Omental fat pad (tissue), 4 donors: ENCODE measurements at places on chromosomes 3 and 15. TPM values are rescaled to one million over a fixed set of nuclear protein-coding genes. Genes with fewer than 3 reads are reported as not detected.

GRCh38 chr3:126448893-126449180 is 26.9 kb downstream of the ZXDC start:
- no peak for DNase-seq

DNA sequence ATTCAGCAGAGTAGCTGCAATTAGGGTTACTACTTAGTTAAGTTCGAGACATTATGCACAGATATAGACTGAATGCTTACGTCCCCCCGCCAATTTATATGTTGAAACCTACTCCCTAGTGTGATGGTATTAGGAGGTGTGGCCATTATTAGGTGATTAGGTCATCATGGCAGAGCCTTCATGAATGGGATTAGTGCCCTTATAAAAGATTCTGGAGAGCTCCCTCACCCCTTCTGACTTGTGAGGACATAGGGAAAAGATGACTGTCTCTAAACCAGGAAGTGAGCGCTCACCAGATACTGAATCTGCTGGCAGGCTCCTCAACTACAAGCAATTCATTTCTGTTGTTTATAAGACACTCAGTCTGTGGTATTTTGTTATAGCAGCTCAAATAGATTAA is 25.6 kb upstream of the TEX9 start:
- DNase-seq, result no peak

DNA sequence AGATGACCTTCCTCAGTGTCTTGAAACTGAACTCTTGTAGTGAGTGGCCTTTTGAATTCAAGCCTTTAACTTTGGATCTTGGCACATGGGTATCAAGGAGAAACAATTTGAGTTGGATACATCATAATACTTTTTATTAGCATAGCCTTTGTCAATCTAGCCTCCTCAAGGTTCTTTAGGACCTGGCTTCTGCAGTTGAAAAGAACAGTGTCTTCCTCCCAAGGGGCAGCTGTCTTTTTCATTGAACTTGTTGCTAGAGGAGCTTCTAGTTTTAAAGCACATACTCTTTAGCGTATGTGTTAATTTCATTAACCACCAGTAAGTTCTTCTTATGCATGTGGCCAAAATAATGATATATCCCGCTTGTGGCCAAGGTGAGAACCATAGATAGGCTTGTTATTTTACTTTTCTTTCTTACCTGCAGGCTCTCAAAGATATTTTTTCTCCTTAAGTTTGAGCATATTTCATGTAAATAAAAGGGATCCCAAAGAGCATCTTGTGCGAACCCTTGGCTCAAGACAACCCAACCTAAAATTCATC is 83.2 kb downstream of the GHSR start:
- DNase-seq, result no peak

- no peak for DNase-seq
Observed at GRCh38 chr3:111822804-111823203, 36.3 kb upstream of the PHLDB2 start.

- DNase-seq, result no peak
Observed at GRCh38 chr3:25903371-25904129, 113.7 kb downstream of the OXSM start.

DNA sequence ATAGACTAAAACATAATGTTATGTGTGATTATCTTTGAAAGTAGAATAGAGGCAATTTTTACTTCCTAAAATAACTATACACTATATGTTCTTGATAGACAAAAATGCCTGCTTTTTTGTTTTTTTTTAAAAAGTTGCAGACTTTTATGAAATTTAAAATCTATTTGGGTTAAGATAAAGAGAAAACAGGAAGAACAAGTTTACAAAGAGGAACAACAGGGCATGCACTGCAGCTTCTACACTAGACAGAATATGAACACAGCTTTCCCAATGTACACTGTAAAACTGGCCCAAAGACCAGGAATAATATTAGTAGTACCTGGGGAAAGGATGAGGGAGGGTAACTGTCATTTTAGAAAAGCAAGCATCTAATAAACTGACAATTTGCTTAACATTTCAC is 53.7 kb downstream of the NR1I2 start:
- no peak for DNase-seq

- DNase-seq, result no peak
Observed at GRCh38 chr15:50321680-50322210, 33.3 kb downstream of the GABPB1 start.

- DNase-seq, result no peak
Observed at GRCh38 chr3:53716998-53717397, 129.2 kb downstream of the CHDH start.

DNA sequence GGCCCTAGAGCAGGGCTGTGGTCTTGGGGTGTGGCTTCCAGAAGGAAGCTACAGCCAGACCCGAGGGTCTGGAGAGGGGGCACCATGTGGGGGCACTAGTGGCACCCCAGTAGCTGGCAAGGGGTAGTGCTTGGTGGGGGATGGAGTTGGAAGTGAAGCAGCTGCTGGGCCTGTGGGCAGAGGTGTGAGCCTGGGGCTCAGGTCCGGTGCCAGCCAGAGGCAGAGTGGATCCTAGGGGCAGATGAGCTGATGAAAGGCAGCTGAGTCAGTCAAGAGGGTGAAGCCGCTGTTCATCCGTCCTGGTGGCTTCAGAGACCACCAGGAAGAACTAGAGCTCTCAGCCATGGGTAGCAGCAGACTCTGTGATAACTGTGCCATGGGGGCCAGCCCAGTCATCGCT is 172.6 kb downstream of the TBC1D2B start:
- no peak for DNase-seq

DNA sequence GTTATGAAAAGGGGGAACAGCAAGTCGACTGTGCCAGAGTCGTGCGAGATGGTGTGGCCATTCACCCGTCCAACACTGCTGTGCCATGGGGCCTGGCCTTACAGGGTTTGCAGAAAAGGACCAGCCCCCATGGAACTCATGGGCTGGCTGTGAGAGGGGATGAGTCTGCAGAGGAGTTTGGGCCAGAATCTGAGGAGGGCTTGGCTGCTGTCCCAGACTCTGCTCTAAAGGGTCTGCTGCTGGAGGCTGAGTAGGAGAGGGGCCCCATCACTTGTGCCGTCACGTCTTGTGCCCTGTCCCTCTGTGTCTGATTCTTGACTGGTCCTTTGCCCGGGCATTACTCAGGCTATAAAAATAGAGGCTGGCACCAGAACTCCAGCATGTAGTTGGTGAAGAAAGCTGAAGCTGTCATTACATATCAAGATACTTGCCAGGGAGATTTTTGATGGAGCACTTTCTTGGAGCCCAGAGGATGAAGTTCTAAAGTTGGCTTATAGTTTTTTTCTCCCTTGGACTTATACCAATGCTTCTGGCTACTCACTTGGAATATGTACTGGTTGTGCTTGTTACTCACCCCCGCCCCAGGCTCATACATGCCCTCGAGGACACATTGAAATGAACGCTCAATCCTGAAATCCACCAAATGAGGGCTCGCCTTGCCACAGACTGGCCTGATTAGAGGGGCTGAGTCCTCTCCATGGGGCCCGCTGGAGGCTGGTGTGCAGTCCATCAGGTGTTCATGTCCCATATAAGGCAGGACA is 10.2 kb downstream of the PXYLP1 start:
- DNase-seq, result no peak

GRCh38 chr3:102454181-102454580 is 19.4 kb downstream of the ZPLD1 start:
- DNase-seq, result no peak

DNA sequence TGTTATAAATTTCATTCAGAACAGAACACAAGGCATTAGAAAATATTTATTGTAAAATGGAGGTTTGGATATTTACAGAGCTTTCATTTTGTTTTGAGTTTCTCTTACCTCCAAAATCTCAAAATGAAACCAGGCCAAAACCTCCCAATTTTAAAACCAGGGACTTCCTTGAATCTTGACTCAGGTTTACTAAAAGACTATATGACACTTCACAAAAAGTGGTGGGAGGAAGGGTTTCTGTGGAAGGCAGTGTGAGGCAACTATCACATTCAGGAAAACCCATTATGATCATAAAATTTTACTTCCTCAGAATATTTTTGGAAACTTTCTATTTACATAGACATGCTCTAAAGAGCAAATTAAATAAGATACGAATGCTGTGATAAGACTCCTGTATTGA is 205.8 kb upstream of the EOMES start:
- DNase-seq, result no peak

- no peak for DNase-seq
Observed at GRCh38 chr3:111252779-111253178, 181.2 kb downstream of the NECTIN3 start.

- no peak for DNase-seq
Observed at GRCh38 chr15:42160136-42160535, 3.7 kb upstream of the PLA2G4F start.

DNA sequence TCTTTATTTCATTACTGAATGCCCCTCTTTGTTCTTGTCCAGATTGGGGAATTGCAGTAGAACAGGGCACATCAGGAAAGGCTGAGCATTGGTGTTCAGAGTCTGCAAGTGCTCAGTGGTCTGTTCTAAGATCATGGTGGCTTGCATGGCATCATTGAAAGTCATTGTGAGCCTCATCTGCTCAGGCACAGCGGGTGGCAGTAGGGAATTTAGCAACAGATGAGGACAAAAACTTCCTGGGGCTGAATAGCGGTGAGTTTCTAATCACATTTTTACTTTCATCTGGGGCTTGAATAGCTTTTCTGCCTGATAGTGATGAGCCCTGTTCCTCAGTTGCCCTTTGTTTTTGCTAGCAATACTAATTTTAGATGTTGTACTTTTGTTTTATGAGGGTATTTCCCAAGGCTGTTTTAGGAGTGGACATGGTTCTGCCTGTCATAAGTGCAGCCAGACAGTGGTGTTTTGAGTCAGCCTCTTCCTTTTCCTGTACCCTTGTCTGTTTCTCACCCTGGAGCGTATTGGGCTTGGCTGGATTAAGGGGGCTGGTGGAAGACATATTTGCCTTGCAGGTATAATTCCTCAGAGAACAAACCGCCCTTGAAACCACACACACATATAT is 127.2 kb upstream of the IL12A start:
- no peak for DNase-seq

GRCh38 chr15:48862705-48863104 is 15.2 kb upstream of the EID1 start:
- no peak for DNase-seq

- DNase-seq, result peak; percentile 56
Observed at GRCh38 chr3:125055913-125056745, at the start of gene HEG1. Gene HEG1 (minus strand): TSS chr3:125055997. CDS start chr3:125055890, 107 bp downstream.

DNA sequence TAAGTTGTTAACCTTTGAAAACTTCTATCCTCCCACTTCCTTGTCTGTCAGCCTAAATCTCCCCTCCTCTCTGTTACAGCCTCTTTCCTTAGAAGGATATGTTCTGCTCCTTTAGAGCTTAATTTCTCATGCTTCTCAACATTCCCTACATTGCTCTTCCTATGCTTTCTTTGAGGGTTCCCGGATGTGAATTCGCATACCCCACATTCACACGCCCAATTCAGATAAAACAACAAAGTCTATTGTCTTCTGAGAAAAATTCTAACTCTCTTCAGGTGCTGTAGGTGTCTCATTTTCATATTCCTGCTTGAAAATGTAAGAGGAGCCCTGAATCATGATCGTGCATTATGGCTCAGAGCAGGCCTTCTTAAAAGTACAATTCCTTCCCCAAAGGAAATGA is 171.8 kb upstream of the DPH6 start:
- DNase-seq, result no peak

GRCh38 chr3:4421121-4421520 is 45.9 kb downstream of the SUMF1 start:
- DNase-seq, result no peak

GRCh38 chr15:43134157-43134635 is 810 bp downstream of the TMEM62 start:
- no peak for DNase-seq

GRCh38 chr3:53254509-53255422 is 1.1 kb downstream of the TKT start:
- no peak for DNase-seq

- no peak for DNase-seq
Observed at GRCh38 chr3:1330107-1330506, 237.3 kb downstream of the CNTN6 start.

DNA sequence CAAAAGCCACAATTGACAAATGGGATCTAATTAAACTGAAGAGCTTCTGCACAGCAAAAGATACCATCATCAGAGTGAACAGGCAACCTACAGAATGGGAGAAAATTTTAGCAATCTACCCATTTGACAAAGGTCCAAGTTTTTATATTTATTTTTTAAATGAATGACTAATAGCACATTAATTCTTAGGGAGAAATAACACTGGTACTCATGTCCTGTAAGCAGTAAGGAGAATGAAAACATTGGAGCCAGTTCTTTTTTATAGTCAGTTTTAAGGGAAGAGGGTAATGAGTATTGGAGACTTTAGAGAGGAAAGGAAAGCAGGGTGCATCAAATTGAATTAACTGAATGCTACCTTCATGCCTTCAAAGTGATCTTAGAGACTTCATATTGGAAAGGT is 404.7 kb upstream of the TGFBR2 start:
- no peak for DNase-seq

GRCh38 chr15:101474983-101475382 is 14.5 kb downstream of the PCSK6 start:
- no peak for DNase-seq

DNA sequence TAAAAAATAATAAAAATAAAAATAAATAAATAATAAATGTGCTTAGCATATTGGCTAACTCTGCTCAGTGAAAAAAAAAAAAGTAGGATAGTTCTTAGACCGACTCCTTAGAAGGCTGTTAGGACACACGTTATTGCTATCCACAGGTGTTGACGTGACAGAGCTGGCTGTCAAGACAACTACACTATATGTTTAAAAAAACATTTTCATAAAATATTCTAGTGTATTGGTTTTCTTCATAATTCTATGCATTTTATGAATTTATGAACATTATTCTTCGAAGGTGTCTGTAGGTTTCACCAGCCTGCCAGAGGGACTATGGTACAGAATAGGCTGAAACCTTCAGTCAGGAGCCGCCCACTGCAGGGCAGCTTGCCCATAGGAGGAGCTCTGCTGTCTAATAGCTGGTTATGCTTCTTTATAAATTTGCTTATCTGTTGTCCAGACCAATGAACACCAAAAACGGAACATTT is 9.2 kb downstream of the TM4SF1 start:
- DNase-seq, result no peak

DNA sequence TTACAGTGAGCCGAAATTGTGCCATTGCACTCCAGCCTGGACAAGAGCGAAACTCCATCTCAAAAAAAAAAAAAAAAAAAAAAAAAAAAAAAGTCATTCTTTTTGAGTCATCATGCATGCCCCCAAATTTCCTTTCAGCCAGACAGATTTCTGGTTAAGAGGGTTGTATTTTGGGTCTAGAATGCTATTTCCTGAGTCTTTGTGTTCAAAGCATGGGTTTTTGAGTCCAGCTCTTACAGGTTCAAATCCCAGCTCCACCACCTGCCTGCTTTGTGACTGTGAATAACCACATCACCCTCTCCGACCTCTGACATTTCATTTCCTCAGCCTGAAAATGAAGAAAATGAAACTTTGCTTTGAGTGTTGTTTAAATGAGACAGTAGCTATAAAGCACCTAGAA is 9.3 kb upstream of the C15orf61 start:
- no peak for DNase-seq

- no peak for DNase-seq
Observed at GRCh38 chr3:13041113-13041776, 32.0 kb downstream of the IQSEC1 start.

The TPRG1 gene
- 11.7 TPM for total RNA-seq

The ABHD17C gene
- 3.1 TPM for total RNA-seq

The PLCB2 gene
- total RNA-seq, result 12.0 TPM

The TMEM45A gene
- total RNA-seq, result 27.9 TPM

The COLQ gene
- total RNA-seq, result 1.2 TPM

The GOLGB1 gene
- total RNA-seq, result 56.6 TPM

The LRRC31 gene
- not detected for total RNA-seq

The EFCC1 gene
- total RNA-seq, result 6.3 TPM

The RPL39L gene
- 10.5 TPM for total RNA-seq

The RBP2 gene
- not detected for total RNA-seq

The PAK6 gene
- total RNA-seq, result 1.5 TPM

The CCDC39 gene
- 0.28 TPM for total RNA-seq

The CX3CR1 gene
- not detected for total RNA-seq

The ALPK3 gene
- total RNA-seq, result 7.7 TPM

The HIGD2B gene
- total RNA-seq, result not detected

The NANOGP8 gene
- 0.65 TPM for total RNA-seq

The SMC4 gene
- total RNA-seq, result 12.7 TPM
